Activated CD4-positive, alpha-beta memory T cell treated with anti-CD3 and anti-CD28 coated beads, Interleukin-2, amount 10 ng/mL, durations not matched to agents 7 days and 5 days (primary cell): ENCODE measurements at places on chromosomes 5 and 9.

DNA sequence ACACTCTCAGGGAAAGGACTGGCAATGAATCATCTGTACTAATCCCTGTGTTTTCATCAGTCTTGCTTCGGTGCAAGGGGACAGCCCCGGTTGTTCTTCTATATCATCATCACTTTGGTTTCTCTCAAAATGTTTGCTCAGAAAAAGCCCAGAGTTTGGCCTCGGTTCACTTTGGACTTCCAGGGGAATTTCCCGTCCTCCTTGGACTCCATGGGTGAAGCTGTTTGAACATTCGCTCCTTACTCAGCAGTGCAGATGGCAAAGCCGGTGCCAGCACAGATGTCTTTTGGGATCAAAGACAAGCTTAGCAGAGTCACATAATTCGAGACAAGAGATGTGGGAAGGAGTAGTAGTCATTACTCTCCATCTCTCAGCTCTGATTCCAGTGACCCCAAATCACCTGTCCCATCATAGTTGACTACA, 69.8 kb upstream of the TNFSF8 start:
- DNase-seq: no peak

DNA sequence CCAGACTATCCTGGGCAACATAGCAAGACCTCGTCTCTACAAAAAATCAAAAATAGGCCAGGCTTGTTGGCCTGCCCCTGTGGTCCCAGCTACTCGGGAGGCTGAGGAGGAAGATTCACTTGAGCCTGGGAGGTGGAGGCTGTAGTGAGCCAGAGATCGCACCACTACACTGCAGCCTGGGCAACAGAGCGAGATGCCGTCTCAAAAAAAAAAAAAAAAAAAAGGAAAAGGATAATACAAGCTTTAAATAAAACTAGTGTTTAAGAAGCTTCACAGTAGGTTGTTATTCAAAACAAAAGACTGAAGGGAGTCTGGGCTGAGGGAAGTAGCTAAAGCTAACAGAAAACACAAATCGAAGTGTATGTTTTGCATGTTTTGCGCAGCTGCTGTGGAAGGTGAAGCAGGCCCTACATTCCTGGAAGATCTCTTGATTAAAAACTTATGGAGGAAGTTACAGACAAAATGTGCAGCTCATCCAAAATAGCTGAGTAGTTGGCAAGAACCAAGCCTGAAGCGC, 581 bp upstream of the C9orf40 start:
- no peak for DNase-seq

- no peak for DNase-seq
These were observed 22.4 kb upstream of the TRIM52 start for GRCh38 chr5:181283347-181283746.

- DNase-seq: no peak
These were observed 44.0 kb upstream of the AKNA start for GRCh38 chr9:114431770-114432169.

DNA sequence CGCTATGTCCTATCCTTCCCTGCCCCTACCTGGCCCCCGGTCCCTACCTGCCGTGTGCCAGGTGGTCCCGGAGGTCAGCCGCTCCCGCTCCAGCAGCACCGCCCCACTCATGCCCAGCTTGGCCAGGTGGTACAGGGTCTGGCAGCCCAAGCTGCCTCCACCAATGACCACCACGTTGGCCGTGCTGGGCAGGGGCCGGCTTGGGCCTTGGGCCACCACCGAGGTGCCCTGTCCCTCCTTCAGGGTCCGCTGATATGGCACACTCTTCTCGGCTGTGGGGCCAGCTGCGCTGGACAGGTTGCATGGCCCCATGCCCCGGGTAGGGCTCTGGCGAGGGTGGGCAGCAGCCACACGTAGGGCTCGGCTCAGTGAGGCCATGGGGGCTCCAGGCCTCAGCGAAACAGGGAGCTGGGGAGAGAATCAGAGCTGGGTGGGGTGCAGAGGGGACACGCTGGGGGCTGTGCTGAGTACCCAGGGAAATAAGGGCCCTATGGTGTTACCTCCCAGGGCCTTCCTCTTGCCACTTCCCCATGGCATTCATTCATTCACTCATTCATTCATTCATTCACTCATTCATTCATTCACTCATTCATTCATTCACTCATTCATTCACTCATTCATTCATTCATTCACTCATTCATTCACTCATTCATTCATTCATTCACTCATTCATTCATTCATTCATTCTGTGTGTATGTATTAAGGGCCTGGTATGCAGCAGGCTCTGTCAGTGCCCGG, 4.2 kb downstream of the SARDH start:
- DNase-seq: no peak

DNA sequence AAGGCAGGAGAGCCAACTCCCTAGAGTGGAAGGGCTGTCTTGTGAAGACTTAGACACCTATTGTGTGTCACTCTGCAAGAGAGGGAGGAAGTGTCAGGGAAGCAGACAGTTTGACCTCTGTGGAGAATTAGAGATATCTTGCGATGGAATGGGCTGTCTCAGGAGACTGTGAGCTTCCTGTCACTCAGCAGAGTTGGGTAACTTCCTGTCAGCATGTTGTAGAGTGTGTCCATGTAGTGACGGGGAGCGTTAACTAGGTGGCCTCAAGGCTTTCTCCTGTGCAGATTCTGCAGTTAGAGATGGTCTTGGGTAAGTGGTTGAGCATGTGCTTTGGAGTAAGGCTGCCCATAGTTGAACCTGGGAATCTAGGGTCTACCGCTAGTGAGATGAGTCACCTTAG, 136.5 kb downstream of the KIF4B start:
- DNase-seq: no peak

DNA sequence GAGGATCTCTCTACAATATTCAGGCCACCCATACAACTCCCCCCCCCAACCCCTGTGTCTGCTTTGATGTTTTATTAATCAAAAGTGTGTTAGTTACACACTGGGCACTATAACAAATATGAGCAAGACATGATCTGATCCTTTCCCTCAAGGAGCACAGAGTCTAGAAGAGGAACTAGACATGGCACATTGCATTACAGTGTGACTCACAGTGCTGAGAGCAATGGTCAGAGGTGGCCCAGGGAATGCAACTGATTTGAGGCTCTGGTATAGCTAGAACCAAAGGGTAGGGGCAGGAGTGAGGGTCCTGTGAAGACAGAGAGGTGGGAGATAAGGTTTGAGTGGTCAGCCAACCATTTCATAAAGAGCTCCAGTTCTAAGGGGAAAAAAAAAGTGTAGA, 539.2 kb downstream of the ACTL7B start:
- no peak for DNase-seq

DNA sequence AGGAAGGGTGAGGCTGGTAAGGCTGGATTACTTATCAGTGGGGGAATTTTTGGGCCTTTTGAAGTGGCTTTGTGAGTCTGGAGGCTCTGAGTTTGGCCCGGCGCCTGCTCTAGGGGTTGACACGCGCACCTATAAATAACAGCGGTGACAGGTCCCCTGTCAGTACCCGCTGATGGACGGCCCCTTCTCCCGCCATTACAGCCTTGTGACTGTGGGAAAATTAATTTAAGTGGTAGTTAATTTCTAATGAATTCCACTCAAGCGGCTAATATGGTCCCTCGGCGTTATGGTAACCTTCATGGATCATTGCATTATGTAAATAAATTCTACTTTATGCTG, 16.5 kb downstream of the MRPL36 start:
- DNase-seq: no peak

DNA sequence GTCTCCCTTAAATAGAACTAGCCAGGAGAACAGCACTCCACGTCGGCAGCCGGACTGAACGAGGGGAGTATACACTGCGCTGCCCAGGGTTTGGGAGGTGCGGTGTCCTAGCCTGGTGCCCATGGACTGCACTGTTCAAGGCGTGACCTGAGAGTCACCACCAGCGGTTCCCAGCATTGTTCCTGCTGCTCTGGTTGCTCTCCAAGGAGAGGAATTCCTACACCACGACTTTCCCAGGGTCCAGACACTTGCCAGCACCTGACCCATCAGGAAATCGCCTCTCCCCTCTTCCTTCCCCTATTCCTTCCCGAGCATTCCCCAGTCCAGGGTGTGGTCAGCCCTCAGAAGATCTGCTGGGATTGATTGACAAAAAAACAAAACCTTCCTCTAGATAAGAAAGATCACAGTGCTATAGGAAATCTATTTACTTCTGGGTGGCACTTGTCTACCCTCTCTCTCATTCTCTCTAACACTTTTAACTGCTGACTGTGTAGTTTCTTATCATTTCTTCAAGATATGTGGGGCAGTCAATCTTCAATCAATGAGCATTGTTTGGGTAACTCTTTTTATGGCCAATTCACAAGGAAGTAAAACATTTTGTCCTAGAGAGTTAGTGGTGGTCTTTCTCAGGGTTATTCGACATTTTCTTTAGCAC, 297.8 kb upstream of the ACTBL2 start:
- DNase-seq: no peak

DNA sequence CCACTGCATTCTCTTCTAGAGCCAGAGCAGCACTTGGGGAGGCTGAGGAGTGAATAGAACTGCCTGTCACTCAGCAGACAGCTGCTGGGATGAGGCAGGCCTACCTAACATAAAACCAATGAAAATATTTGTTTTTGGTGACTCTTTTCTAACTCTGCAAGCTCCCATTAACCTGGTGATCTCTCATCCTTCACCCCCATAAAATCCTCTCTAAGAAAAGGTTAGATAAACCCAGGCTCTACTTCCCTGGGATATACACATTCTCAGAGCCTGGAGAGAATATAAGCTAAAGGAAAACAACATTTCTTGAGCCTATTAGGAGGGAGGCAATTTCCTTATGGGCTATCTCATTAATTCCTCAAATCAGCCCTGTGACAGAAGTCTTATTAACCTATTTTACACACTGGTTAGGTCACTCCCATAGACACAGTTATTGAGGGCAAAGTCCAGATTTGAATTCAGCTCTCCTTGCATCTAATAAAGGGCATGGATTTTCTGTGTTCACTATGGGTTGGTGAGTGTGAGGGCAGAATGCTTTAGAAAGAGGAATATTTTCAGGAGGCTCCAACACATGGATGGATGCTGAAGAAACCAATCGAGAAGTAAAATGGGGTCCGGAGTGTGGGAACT, 492.9 kb downstream of the CCDC171 start:
- no peak for DNase-seq

- no peak for DNase-seq
These were observed 16.1 kb upstream of the SPIN1 start for GRCh38 chr9:88372103-88372654.

DNA sequence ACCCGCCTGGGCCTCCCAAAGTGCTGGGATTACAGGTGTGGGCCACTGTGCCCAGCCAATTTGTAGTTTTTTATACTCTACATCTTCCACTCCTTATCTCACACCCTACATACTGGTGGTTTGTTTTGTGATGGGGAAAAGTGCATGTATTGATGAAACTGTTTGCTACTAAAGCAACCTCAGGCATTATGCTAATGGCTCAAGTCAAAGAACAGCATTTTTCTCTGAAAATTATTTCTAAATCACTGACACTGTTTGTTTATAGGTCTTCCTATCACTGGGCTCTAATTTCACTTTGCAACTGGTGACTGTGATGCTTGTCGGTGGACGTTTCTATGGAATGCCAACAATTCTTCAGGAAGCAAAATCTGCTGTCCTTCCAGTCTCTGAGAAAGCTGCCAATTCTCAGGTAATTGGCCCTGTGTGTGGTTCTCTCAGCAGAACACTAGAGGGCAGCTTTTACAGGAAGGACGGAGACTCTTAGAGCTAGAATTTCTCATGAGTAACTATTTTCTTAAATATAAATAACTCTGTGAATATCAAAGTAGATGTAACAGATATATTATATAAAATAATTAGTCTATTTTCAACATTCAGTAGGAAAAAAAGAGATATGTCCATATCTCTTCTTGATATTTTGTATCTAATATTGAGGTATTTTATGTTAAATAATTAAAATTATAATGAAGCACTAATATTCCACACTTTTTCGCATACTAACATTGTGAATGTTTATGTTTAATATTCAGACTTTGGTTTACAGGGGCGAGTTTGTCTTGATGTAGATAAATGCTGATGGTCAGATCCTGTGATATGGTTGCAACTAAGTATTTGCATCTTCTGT, 244.1 kb downstream of the ADGRV1 start:
- DNase-seq: no peak

GRCh38 chr5:32852976-32853375, 141.9 kb downstream of the NPR3 start:
- no peak for DNase-seq

DNA sequence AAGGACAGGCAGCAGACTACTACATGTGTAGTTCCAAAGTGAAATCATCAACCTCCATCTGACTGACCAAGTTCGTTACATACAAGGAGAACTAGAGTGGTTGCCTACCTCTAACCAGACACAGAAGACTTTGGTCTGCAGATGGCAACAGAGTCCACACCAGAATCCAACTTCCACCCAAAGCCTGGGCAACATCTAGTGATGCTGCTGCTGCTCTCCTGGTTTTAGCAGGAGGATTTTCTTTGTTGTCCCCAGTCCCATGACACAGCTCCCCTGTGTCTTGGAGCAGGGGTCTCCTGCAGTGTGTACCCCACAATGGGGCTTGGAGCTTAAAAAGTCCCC, 46.4 kb upstream of the APC start:
- DNase-seq: no peak

DNA sequence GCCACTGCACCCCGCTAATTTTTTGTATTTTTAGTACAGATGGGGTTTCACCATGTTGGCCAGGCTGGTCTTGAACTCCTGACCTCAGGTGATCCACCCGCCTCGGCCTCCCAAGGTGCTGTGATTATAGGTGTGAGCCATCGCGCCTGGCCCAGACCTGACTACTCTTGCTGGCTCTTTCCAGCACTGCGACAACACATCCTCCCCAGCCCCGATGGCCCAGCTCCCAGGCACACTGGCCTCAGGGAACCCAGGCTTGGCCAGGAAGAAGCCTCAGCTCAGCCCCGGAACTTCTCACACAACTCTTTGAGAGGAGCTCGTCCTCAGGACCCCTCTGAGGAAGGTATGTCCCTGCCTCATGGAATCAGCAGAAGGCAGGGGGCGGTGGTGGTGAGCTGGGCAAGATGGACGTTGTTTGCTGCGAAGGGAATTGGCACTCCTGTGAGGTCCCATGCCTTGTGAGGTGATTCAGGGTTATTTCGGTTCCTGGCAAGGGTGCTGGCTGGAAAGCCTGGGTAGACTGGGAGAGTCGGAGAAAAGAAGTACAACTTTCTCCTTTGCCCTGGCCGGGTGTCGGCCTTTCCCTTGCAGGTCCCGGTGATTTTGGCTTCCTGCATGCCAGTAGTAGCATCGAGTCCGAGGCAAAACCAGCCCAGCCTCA, 5.9 kb downstream of the DELE1 start:
- DNase-seq: no peak

DNA sequence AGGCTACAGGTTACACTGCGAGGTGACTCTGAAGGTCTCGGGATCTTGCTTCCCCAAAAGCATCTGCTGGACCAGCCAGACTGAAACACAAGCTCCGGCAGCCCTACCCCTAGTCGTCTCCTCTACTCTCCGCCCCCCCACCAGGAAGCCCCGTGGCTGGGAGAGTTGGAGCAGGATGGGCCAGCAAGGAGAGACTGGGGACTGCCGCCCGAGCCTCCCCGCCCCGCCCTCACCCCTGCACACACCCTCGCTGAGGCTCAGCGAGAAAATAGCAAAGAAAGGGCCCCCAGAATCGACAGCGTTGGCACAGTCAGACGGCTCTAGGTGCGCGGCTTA, 1.3 kb downstream of the TRIM7 start:
- no peak for DNase-seq

DNA sequence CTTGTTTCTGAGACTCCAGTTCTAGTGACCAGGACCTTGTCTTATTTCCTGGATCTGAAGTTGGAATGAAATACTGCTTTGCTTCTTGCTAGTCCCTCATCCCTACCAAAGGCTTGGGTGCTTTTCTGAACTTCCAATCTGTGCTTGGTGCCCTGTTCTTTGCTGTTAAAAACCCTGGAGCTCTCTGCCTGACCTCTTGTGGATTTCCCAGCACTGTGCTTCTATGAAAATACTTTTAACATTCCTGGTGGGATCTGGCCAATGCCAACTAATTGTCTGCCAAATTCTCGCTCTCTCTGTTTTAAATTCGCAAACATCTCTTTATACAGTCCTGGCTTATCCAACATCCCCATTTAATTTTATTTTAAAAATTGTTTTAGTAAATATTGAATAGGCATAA, 26.7 kb upstream of the CSNK1G3 start:
- DNase-seq: no peak
